ENCODE measurements at places on chromosomes 2 and 18.

DNA sequence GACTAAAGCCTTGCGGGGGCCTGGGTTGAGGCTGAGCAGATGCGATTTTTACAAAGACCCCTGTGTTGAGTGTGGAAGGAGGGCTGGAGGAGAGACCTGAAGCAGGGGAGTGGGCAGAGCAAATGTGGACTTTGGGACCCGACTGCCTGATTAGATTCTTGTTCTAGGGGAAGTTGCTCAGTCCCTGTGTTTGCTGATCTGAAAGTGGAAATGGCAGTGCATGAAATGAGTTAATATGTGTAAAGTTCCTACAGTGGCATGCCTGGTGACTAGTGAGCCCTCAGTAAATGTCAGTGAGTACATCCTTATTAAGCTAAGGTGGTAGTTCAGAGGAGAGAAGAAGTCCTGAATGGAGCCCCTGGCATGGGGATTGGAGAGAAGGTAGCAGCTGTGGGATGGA, 52.3 kb downstream of the ARMC9 start:
- no peak for DNase-seq

- no peak for DNase-seq
Observed at GRCh38 chr2:56684327-56684726, 500.5 kb downstream of the CCDC85A start.

GRCh38 chr2:219641390-219642068, 14.1 kb downstream of the SLC4A3 start:
- no peak for DNase-seq

DNA sequence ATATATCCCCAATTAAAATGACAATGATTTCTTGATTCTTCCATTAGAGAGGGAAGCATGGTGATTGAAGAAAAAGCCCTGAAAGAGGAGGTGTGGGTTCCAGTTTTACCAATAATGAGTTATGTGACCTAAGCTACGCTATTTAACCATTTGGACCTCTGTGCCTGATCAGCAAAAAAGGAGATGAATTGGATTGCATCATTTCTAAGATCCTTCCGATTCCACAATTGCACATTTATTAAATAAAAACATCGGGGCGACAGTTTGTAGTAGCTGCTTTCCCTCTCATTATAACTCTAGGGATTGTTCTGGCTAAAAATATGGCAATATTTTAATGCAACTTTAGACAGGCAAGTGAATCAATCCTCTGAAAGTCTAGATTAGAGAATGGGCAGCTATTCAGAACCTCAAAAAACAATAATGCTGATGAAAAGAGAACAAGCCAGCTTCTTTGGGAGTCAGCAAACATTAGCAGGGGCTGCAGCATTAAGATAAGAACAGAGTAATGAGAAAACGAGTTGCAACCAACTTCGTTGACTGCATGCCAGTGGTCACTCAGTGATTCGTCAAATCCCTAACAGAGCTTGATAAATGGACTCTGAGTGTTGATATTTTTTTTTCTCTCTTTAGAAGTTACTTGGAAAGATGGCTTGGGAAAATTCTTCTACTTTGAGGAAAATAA, 301.2 kb downstream of the AGPS start:
- DNase-seq: no peak

DNA sequence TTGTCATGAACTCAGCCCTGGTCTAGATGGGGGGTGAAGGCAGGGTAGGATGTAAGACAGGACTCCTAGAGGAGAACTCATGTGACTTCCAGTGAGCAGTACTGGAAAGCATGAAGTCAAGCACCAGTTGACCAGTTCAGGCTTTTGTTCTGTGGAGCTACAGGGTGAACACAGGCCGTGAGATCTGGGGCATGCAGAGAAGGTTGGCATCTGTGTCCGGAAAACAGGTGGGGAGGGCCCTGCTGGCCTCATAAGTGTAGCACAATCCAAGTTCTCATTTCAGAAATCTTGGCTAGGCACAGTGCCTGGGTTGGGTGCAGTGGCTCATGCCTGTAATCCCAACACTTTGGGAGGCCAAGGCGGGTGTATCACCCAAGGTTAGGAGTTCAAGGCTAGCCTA, 50.9 kb upstream of the SPATS2L start:
- no peak for DNase-seq

DNA sequence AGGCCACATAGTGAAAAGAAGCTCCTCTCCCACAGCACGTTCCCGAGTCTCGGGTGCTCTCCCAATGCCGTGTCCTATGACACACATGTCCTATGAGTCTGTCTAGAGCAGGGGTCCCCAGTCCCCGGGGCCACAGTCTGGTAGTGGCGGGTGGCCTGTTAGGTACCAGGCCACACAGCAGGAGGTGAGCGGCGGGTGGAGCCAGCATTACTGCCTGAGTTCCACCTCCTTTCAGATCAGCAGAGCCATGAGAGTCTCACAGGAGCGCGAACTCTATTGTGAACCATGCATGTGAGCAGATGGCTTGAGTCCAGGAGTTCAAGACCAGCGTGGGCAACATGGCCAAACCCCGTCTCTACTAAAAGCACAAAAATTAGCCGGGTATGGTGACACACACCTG, 112.6 kb downstream of the ZBTB7C start:
- DNase-seq: no peak

GRCh38 chr2:15107137-15107536, 454.0 kb downstream of the NBAS start:
- no peak for DNase-seq

- no peak for DNase-seq
Observed at GRCh38 chr18:37673671-37674070, 108.1 kb upstream of the CELF4 start.

GRCh38 chr2:234805836-234806235, 146.0 kb upstream of the SH3BP4 start:
- DNase-seq: no peak

GRCh38 chr2:32849456-32850194, 97.1 kb upstream of the LTBP1 start:
- no peak for DNase-seq

DNA sequence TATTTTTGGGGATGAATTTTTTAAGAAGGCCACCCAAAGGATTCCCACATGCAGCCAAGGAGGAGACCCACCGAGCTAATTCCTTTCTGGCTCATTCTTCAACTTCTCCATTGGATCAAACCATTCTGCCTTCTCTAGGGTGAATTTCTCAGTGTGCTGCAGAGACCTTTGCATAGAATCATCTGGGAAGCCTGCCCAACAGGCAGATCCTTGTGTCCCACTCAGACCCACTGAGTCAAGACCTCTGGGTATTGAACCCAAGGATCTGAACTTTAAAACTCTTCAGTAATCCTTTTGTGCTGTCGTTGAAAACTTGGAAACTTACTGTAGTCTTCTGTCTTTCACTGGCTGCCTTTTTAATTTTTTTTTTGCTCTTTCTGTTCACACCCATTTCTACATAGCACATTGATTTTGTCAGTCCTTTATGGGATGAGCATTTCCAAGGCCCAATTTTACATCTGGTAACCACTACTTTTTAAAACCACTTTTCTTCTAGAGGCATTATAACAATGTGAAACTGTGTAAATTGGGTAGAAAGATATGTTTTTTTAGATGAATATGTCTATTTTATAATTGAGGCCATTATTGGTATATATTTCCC, 120.2 kb downstream of the TSN start:
- no peak for DNase-seq

DNA sequence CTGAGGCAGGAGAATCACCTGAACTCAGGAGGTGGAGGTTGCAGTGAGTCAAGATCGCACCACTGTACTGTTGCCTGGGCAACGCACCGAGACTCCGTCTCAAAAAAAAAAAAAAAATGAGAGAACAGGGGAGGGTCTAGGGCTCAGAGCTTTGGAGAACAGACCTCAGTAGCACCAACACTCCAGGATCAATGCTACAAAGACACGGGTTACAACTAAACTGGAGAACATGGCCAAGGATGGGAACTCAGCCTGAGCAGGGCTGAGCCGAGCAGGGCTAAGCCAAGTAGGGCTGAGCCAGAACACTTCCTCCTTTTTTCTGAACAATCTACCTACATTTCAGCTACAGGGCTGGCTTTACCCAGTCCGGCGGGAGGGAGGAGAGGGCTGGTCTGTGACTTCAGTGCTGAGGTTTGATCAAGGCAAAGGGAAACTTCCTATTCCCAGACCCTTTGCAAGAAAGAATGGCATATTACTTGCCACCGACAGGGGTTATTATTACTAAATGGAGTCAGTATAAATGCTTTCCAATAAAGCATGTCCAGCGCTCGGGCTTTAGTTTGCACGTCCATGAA, 2.9 kb upstream of the CASP8 start:
- DNase-seq: peak; percentile 46

- DNase-seq: no peak
Observed at GRCh38 chr2:207901829-207902228, 123.5 kb downstream of the PLEKHM3 start.

DNA sequence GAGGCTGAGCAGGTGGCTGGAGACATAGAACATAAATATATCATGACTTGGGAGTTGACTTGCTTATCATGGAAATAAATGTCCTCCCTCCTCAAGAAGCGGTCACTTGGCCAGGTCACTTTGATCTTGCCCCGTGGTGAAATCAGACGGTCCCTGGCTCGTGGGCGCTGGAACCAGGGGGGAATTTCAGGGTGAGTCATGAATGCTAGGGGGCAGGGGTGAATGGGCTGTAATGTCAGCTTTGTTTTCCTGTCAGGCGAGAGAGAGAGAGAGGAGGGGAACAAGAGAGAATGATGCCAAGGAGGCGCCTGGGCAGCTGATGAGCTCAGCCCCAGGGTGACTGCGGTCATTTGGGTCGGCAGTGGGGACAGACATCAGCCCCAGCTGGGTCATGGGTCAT, 47.7 kb downstream of the RRM2 start:
- DNase-seq: peak; percentile 16

GRCh38 chr2:96181529-96181928, 27.1 kb downstream of the STARD7 start:
- no peak for DNase-seq

GRCh38 chr18:13124411-13124810, 94.1 kb upstream of the LDLRAD4 start:
- no peak for DNase-seq

DNA sequence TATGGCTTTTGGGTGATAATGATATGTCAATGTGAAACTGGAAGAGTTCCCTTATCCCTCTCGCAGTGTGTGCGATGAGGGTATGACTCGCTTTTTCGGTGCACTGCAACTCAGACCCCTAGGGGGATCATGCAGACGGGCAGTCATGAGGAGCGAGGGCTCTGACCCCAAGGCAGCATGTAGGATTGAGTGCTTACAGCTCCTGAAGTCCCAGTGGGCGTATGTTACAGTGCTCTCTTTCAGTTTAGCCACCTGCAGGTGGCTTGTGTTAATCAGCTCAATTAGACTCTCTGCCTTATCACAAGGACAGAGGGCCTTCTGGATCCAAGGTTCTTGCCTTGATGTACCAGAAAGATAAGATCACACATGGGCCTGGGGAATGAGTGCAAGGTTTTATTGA, 1269.9 kb upstream of the GYPC start:
- DNase-seq: peak; percentile 4

DNA sequence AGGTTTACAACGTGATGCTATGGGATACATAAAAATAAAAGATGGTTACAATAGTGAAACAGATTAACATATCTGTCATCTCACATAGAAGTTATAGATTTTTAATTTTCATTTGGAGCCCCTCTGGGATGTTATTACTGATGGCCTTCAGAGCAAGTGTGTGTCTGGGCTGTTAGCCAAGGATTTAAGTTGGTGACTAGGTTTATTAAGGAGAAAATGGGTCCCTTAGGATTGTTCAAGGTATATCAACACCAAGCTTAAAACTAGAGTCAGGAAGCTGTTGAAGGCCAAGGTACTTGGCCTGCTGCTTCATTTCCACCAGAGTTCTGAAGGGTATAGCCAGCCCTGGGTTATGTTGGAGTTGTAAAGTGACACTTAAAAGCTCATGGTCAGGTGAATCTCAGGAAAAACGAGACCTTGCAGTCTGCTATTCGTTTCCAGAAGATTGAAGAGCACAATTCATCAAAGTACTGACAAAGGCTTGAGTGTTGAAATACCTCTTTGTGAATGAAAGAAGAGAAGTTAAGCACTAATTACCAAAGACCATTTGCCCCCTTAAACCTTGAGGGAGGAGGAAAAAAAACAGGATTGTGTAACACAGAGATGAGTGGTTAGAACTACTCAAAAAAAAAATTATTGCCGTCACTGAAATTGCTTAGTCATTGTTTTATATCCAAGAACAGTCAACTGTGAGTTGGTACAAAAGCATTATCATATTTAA, 48.4 kb downstream of the MAP2 start:
- DNase-seq: no peak

- peak; percentile 14 for DNase-seq
Observed at GRCh38 chr2:187453078-187453641, 5.1 kb upstream of the CALCRL start.

DNA sequence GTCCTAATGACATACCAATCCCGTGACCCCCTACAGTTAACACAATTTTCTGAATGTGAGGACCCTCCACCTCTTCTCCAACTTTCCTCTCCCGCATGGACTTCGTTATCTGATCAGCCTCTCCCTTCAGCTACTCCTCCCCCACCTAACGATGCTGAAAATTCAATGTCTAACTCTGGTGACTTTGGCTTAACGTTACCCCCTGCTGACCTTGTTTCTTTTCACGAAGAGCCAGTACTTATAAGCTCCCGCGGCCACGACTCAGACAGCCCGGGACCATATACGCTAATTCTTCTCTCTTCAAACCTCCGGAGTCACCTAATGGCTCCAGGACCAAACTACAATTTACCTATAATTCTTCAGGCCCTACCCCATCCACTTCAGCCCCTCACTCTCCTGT, 29.2 kb downstream of the VPS54 start:
- DNase-seq: no peak

- no peak for DNase-seq
Observed at GRCh38 chr2:61371027-61371426, 99.9 kb downstream of the USP34 start.

DNA sequence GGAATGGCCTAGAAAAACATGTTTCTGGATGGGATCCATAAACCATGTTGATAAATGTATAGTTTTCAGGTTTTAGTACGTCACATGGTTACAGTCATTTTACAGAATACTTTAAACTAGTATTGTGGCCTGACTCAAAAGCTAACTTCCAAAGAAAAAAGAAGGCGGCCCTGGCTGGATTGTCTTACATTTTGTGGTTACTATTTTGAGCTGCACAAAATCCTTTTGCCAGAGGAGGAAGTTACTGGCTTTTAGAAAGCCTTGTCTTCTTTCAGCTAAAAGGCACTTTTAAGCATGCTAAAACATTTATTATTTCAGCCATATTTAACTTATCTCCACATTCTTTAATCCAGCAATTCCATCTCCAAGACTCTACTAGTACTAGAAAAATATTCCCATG, 227.9 kb downstream of the CDH2 start:
- DNase-seq: no peak
